ENCODE measurements at places on chromosomes 16 and 17. TPM values are rescaled to one million over a fixed set of nuclear protein-coding genes. Genes with fewer than 3 reads are reported as not detected.

DNA sequence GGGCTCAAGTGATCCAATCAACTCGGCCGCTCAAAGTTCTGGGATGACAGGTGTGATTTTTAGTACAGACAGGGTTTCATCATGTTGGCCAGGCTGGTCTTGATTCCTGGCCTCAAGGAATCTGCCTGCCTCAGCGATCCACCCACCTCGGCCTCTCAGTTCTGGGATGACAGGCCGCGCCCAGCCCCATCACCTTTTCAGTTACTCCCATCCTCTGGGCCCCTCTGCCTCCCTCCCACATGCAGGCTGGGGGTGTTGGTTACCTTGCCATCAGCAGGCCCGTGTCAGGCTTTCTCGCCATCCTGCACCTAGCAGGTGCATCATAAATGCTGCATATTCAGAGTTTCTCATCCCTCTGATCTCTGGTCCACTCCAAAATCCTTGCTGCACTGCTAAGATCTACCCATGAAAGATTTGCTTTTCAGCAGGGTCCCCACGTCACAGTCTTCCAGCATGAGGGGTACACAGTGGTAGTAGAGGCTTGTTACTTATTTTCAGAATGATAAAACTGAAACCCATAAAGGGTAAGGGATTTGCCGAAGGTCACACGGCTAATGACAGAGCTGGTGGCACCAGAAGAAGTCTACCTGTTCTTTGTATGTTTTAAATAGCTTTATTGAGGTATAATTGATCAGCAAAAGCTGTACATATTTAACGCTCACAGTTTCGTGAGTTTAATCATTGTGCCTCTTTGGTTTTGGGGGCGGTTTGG lies 16.6 kb downstream of the PMM2 start:
- DNase-seq, result no peak

DNA sequence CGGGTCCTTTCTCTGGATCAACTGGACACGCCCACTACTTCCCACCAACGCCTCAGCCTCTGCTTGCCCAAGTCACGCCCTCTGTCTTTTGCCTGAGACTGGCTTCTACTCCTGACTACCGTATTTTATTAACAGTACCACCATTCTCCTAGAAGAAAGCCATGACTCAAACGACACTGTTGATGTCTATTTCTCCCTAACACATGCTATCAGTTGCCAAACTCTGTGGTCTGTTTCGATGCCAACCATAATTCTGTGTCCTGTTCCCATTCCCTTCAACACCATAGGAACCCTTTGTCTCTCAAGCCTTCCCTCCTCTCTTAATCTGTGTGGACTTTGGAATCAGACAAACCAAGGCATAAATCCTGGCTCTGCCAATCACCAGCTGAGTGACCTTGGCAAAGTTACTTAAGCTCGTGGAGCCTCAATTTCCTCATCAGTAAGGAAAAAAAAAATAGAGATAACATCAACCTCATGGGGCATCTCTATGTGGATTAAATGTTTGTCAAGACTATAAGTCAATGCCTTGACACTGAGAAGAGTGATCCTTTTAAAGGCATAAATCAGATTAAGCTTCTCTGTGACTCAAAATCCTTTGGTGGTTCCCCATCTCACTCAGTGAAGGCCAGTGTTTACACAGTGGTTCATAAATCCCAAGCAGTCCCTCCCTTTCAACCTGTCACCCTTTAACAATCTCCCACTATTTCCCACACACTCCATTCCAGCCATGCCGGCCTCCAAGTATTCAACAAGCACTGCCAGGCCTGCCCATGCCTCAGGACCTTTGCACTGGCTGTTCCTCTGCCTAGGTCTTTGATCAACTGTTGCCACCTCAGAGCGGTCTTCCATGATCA lies 45.6 kb downstream of the ERN1 start:
- DNase-seq, result peak; percentile 82

DNA sequence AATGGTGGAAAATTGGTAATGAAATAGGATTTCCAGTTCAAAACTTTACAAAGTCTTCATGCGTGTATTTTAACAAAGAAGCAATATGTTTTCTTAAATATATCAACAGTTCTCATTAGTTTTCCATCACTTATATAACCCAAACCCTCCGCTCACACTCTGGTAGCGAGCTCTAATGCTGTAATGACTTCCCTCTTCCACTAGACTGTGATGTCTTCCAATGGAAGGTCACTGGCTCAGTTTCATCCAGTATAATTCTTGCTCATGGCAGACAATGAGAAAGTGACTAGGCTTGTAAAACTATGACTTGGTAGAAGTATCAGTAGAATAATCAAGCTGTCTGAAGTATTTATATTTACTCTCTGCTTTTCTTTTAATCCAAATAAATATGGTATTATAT lies 32.8 kb downstream of the NETO2 start:
- peak; percentile 26 for DNase-seq

The SLC6A2 gene
- total RNA-seq, result not detected

Data from HT-29 (cell line).